ENCODE measurements at places on chromosomes 7 and 10.

- DNase-seq = no peak
These were observed 39.8 kb downstream of the THSD7A start for GRCh38 chr7:11792166-11792565.

GRCh38 chr7:4113976-4114375, 568.1 kb upstream of the FOXK1 start:
- no peak for DNase-seq

DNA sequence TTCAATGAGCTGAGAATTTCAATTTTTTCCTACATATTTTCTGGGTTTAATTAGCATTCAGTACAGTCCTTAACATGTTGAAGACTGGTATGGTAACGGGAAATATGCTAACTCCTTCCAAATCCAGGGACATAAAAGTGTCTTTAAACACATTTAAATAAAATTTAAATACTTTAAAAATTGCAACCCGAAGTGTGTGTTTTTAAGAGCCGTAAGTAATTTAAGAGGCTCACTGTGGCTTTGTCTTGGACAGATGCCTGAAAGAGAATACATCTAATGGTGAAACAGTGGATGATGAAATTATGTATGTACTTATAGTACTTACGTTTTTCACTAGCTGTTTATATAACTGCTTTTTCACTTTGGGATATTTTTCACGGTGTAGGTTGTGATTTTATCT, 687.3 kb upstream of the CELF2 start:
- no peak for DNase-seq

- peak; percentile 78 for DNase-seq
These were observed 56.7 kb downstream of the JCAD start for GRCh38 chr10:30002426-30003266.

GRCh38 chr7:26743205-26743604, 121.2 kb downstream of the SKAP2 start:
- DNase-seq = no peak

DNA sequence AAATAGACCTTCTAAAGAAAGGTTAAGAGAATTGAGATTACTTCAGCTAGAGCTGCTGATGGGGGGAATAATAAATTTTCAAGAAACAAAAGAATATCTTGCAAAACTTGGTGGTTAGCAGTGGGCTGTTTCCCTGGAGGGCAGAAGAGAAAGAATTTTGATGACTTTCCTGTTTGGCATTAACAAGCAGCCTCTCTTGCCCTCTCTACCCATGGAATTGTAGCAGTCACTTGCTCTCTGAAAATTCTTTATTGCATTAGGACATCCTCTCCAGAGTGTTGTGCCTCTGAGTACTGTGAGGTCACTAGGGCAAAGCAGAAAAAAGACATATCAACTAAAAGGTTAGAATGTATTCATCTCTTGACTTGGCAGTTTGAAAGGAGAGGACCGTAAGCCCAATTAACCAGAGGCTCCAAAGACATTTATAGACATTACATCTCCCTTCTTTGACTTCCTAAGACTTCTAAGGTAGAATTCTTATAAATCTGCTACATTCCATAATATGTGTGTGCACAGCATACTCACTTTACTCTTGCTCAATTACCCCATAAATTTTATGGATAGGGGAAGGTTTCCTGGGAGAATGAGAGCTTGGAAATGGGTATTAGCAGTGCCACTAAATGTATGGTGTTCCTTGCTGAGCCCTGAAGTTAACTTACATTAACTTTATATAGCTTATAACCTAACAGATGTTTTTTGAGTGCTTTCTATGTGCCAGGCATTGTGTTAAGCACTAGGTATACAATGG, 215.3 kb downstream of the KIF20B start:
- no peak for DNase-seq

DNA sequence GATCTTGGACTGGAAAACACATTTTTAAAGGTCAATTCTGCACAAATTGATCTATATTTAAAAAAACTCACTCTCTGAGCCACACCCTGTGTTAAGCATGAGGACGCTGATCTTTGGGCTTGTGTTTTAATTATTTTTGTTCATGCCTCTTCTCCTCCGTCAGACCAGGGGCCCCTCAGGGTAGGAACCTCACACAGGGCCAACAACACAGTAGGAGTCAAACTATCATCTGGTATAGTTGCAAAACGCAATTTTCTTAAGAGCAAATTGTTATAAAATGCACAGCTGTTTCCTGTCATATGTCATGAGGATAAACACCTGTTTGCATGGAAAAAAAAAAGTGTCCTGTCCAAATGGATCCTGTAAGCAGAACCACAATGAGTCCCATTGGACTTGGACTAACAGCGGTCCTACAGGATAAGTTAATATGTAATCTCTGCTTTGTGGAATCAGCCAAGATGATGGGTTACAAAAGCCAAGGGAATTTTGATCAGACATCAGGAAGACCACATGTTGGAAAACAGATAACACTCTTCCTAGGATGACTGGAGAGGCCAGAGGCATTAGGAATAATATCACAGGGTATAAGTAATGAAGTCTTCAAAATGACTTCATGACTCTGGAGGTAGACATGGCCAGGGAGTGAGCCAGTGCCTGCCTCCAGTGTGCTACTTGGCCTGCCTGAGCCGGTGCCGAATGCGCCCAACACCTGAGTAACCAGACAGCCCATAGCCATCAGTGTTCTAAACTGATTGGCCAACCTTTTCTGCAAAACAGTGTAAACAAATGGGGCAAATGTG, 184.9 kb upstream of the ADCY1 start:
- DNase-seq = no peak

- no peak for DNase-seq
These were observed 23.2 kb downstream of the STEAP1B start for GRCh38 chr7:22476824-22477223.

DNA sequence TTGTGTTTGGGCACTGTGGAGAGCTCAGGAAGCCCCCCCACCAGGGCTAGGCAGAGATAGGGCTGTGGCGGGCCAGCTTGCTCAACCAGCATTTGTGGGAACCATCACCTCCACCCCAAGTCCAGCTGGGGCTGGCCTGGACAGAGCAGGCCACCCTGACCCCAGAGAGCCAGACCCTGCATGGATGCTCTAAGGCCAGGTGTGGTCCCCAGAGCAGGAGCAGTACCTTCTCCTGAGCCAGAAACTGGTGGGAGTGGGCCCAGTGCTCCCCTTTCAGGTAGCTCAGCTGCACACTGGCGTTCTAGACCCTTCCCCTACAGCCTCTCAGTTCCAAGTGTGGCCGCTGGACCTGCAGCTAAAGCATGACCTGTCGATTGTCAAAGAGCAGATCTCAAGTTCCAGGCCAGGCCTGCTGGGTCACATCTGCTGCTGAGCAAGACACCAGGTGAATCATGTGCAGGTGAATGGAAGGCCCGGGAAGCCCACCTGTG, 57.2 kb downstream of the RASGEF1A start:
- peak; percentile 34 for DNase-seq
